ENCODE measurements at places on chromosomes 4 and X.

- H3K4me3 ChIP-seq = no peak overlapping the region
- peaks cover 98% of the 10 kb centered on the region for H3K36me3 ChIP-seq
- no peaks in the 10 kb centered on the region for H3K27me3 ChIP-seq
- DNase-seq = peak; percentile 9
These were observed 33.9 kb downstream of the WDR1 start for GRCh38 chr4:10082459-10083272.

DNA sequence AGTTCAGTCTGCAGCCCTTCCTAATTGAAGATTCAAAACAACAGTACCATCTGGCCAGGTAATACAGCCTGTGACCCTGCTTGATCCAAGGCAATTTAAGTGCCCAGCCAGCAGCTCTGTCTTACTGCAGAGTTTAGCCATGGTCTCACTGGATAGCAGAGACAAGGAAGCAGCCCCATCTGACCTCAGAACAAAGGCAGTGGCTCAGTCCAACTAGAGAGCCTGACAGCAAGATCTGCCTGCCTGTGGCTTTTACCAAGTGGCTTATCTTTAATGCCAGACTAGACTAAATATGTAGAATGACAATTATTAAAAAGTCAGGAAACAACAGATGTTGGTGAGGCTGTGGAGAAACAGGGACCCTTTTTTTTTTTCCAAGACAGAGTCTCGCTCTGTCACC is 293.4 kb downstream of the DTHD1 start:
- H3K4me1 ChIP-seq = no peaks in the 10 kb centered on the region
- no peaks in the 10 kb centered on the region for H3K36me3 ChIP-seq
- no peaks in the 10 kb centered on the region for H3K27me3 ChIP-seq
- no peak overlapping the region for H3K4me3 ChIP-seq
- no peak for DNase-seq

GRCh38 chr4:114163051-114163450 is 183.6 kb upstream of the ARSJ start:
- no peak for DNase-seq
- no peaks in the 10 kb centered on the region for H3K36me3 ChIP-seq
- no peaks in the 10 kb centered on the region for H3K4me1 ChIP-seq
- H3K4me3 ChIP-seq = no peak overlapping the region
- H3K27ac ChIP-seq = no peak overlapping the region

GRCh38 chr4:163548481-163549243 is 54.2 kb downstream of the TMA16 start:
- H3K27ac ChIP-seq = no peak overlapping the region
- no peak overlapping the region for H3K4me3 ChIP-seq
- no peak for DNase-seq
- H3K36me3 ChIP-seq = no peaks in the 10 kb centered on the region

- H3K36me3 ChIP-seq = no peaks in the 10 kb centered on the region
- no peak overlapping the region for H3K27ac ChIP-seq
- no peaks in the 10 kb centered on the region for H3K27me3 ChIP-seq
- DNase-seq = no peak
These were observed 62.5 kb downstream of the AFAP1 start for GRCh38 chr4:7877176-7877575.

GRCh38 chr4:125624951-125625350 is 310.2 kb downstream of the FAT4 start:
- no peak for DNase-seq
- no peak overlapping the region for H3K27ac ChIP-seq
- no peak overlapping the region for H3K4me3 ChIP-seq
- no peaks in the 10 kb centered on the region for H3K4me1 ChIP-seq
- H3K36me3 ChIP-seq = no peaks in the 10 kb centered on the region

DNA sequence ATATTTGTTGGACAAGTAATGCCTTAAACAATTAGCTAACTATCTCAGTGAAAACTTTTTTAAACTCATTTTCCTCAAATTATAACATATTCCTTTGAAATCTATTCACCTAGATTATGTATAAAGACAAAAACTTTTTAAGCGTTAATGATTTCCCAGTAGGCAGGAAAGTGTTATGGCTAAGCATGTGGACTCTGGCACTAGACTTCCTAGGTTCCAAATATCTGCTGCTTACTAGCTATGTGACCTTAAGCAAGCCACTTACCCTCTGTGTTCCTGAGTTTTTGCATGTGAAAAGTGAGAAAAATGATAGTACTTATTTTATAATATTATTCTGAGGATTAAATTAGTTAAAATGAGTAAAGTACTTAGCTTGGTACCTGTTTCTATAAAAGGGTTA is 301.8 kb downstream of the STPG2 start:
- H3K4me1 ChIP-seq = no peaks in the 10 kb centered on the region
- H3K4me3 ChIP-seq = no peak overlapping the region
- no peaks in the 10 kb centered on the region for H3K27me3 ChIP-seq

DNA sequence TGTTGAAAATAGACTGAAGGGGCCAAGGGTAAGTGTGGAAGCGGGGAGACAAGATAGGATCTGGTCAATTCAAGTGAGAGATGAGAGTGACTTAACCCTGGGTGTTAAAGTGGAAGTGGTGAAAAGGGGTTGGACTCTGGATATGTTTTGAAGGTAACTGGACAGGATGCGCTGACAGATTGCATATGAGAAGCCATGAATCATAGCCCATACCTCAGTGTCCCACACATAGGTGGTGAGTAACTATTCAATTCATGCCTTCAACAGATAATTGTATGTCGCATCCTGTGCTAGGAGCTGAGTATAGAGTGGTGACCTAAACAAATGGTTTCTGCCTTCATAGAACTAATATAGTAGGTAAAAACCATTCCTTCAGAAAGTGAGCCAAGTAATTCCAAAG is 76.7 kb downstream of the KLHL34 start:
- H3K36me3 ChIP-seq = no peaks in the 10 kb centered on the region
- DNase-seq = no peak
- no peak overlapping the region for H3K4me3 ChIP-seq
- H3K27me3 ChIP-seq = no peaks in the 10 kb centered on the region

DNA sequence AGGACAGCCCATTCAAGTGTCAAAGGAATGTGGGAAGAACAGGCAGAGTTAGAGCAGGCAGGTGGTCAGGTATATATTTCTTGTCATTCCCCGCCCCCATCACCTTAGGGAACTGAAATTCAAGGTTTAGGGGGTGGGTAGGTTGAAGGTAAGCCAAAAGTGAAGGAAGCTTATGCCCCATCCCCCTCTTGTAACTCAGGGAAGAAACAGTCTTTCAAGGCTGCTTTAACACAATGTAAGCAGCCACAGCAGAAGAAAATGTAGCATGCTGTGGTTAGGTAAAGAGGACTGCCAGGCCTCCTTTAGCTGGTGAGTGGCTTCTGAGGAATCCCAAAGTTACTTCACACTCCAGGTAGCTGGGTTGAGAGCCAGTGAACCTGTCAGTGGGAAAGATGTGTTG is 122.3 kb downstream of the RS1 start:
- no peak overlapping the region for H3K27ac ChIP-seq
- H3K4me1 ChIP-seq = no peaks in the 10 kb centered on the region
- no peak for DNase-seq
- no peaks in the 10 kb centered on the region for H3K27me3 ChIP-seq
- H3K4me3 ChIP-seq = no peak overlapping the region
- no peaks in the 10 kb centered on the region for H3K36me3 ChIP-seq

DNA sequence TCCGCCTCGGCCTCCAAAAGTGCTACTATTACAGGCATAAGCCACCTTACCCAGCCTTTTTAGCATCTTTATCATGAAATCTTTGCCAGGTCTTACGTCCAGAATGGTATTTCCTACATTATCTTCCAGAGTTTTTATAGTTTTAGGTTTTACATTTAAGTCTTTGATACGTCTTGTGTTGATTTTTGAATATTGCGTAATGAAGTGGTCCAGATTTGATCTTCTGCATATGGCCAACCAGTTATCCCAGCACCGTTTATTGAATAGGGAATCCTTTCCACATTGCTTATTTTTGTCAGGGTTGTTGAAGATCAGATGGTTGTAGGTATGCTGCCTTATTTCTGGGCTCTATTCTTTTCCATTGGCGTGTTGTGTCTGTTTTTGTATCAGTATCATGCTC is 349.6 kb downstream of the KCTD8 start:
- H3K4me3 ChIP-seq = no peak overlapping the region
- H3K4me1 ChIP-seq = no peaks in the 10 kb centered on the region
- H3K27me3 ChIP-seq = no peaks in the 10 kb centered on the region
- no peak overlapping the region for H3K27ac ChIP-seq
- no peaks in the 10 kb centered on the region for H3K36me3 ChIP-seq

- H3K4me1 ChIP-seq = no peaks in the 10 kb centered on the region
- DNase-seq = no peak
- no peak overlapping the region for H3K27ac ChIP-seq
- H3K36me3 ChIP-seq = no peaks in the 10 kb centered on the region
These were observed 977.0 kb downstream of the FSTL5 start for GRCh38 chr4:161186750-161187149.

DNA sequence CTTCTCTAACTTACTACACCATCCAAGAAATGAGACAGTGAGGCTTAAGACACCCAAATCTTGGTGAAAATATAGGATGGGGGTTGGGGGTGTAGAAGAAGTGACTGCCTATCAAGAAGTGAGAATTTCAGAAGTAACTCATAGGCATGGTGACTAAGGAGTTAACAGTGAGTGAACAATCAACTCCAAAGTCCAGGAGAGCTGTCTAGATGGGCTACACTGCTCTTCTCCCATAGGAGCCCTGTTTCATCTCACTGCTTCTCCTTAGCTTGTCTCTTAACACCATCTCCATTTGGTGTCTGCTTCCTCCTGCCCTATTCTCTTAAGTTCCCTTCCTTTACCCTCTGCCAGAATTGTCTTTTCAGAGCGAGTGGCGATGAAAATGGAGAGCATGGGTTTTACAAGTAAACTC is 22.7 kb downstream of the FABP2 start:
- peaks cover 19% of the 10 kb centered on the region for H3K36me3 ChIP-seq
- peaks cover 15% of the 10 kb centered on the region for H3K4me1 ChIP-seq
- DNase-seq = peak; percentile 40
- no peaks in the 10 kb centered on the region for H3K27me3 ChIP-seq

DNA sequence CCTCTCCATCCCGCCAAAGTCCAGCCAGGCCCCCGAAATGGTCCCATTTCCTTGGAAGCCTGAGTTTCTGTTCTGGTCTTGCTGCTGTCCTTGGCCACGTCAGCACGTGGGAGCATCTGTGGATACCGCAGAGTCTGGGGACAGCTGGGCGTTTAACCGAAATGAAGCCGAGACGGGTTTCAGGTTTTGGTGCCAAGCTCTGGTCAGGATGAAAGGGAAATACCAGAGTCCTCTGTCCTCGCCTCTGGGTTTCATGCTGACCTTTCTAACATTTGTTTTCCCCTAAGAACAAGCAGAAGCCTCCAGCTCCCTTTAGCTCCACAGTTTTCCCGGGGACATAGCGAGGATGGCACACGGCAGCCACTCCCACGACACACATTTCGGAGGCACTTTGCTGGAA is 19.7 kb downstream of the SHOX start:
- no peaks in the 10 kb centered on the region for H3K27me3 ChIP-seq
- H3K4me3 ChIP-seq = no peak overlapping the region
- DNase-seq = no peak
- no peaks in the 10 kb centered on the region for H3K36me3 ChIP-seq

- no peak overlapping the region for H3K4me3 ChIP-seq
- peaks cover 20% of the 10 kb centered on the region for H3K27me3 ChIP-seq
- no peak for DNase-seq
- no peaks in the 10 kb centered on the region for H3K4me1 ChIP-seq
These were observed 465 bp downstream of the BMPR1B start for GRCh38 chr4:94758141-94758699.

DNA sequence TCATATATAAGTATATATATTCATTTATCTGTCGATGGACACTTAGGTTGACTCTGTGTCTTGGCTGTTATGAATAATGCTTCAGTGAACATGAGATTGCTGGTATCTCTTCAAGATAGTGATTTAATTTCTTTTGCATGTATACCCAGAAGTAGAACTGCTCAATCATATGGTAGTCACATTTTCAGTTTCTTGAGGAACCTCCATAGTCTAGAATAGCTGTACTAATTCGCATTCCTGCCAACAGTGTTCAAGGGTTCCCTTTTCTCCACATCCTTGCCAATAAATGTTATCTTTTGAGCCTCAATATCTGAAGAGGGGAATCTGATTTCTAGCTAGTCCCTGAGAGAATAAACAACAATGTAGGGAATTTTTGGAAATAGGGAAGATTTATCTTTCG is 32.4 kb upstream of the CCNG2 start:
- peaks cover 20% of the 10 kb centered on the region for H3K4me1 ChIP-seq
- no peaks in the 10 kb centered on the region for H3K36me3 ChIP-seq
- H3K27ac ChIP-seq = no peak overlapping the region
- no peak for DNase-seq
- no peak overlapping the region for H3K4me3 ChIP-seq

- H3K36me3 ChIP-seq = no peaks in the 10 kb centered on the region
- no peak for DNase-seq
- H3K4me3 ChIP-seq = no peak overlapping the region
- no peaks in the 10 kb centered on the region for H3K4me1 ChIP-seq
- H3K27ac ChIP-seq = no peak overlapping the region
These were observed 6.4 kb downstream of the TRIML1 start for GRCh38 chr4:188145601-188146000.

GRCh38 chr4:84503495-84504437 is 4.7 kb upstream of the NKX6-1 start:
- H3K4me3 ChIP-seq = no peak overlapping the region
- peaks cover 53% of the 10 kb centered on the region for H3K27me3 ChIP-seq
- no peak overlapping the region for H3K27ac ChIP-seq

GRCh38 chrX:16112428-16112827 is 10.9 kb upstream of the GRPR start:
- H3K27me3 ChIP-seq = no peaks in the 10 kb centered on the region
- H3K27ac ChIP-seq = no peak overlapping the region

Data from natural killer cell (primary cell).